Activated CD4-positive, alpha-beta T cell treated with anti-CD3 and anti-CD28 coated beads, Interleukin-2, amount 50 U/mL, for 1 hour (primary cell): ENCODE measurements at places on chromosomes 7 and 10.

DNA sequence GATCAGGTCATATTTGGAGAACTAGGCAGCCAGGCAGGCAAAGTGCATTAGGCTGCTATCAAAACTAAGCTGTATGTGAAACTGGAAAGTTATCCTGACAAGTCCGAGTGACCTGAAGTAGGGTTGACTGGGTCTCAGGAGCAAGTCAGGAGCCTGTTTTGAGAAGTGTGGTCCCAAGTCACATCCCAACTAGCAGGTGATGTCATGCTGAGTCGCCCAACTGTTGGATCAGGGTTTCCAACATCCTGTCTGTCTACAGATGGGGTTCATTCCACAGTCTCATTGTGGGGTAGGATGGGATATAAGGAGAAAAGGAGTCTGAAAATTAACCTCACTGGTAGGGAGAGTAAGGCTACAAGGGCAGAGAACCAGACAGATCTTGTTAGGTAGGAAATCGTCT lies 27.0 kb downstream of the SLC26A4 start:
- no peak for DNase-seq

DNA sequence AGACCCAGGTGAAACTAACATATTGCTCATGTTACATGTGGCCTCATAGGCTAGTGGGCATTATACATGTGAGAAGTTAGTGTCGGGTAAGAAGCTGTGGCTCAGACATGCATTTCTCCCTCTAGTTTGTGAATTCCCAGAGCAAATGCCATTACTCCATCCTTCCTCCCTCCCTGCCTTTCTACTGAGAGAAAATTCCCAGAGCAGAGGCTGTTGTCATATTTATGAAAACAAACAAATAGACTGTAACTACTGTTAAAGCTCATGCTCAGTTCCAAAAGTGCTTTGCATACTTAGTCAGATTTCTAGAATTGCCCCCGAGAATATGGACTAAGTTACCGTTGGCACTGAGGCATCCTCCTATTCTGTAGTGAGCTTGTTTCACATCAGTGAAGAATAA lies 29.0 kb downstream of the ZNRF2 start:
- DNase-seq: no peak

DNA sequence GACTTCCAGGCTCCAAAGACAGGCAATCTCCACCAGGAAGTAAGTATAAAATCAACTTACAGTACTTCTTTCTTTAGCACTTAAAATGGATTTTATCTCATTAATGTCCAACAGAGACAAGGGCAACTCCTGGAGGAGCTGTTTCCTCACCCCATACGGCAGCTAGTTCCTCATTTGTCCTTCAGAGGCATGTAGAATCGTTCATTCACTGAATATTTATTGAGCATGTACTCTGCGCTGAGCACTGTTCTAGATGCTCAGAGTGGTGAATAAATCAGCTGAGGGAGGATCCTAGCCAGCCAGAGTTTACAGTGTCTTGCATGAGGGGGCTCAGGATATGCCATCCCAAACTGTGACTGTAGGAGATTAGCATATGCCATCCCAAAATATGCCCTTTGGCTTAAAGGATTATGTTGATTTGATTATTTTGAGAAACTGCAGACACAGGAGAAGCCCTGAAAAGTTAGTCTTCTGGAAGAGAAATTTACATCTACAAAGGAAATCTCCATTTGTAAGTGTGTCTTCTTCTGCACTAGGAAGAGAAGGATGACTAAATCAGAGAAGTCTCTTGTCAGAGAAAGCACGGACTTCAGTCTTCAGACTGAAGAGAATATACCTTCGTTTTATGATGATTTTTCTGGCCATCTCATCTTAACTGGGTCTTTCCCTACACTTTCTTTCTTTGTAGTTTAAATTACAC lies 66.9 kb downstream of the BAMBI start:
- DNase-seq: no peak

- no peak for DNase-seq
These were observed 119.9 kb upstream of the DKK1 start for GRCh38 chr10:52194191-52194590.

DNA sequence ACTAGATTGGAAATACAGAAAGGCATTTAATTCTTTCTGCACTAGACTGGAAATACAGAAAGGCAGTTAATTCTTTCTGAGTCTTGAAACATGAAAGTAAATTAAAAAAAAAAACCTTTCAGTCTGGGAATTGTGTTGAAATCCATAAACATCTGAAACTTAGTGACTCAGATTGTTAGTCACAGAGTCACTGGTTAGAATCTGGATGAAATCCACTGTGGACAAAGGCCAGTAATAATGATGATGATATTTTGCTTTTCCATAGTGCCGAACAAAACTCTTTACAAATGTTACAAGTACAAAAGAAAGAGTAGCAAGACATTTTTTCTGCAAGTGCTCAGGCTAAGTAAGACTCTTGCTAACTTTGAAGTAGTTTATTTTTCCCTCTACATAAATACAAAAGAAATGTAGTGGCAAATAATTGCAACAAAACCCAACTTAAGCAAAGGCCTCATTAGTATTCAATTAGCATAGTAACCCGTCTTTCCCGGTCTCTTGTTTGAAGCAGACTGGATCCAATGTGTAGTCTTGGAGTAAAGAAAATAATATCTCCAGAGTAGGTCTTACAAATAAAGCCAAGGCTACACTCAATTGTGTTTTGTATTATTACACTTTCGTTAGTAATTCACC lies 5.8 kb upstream of the PRTFDC1 start:
- no peak for DNase-seq

DNA sequence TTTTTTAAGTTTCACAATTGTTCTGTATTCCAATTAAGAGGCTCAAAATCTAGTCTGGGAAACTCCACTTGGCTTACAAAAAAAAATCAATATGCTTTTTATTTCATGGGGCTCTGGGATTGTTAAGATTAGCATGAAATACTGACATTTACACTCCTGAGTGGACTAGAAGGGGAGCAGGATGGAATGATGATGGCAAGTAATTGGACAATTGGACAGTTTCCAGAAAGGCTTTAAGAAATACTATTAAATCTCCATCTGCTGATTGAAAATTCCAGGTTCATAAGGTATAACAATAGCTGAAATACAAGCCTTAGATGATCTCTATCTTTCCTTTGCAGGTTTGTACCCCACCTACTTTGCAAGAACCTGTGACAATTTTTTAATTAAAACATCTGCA lies 184.4 kb downstream of the LRRTM3 start:
- no peak for DNase-seq

- DNase-seq: no peak
These were observed 951.0 kb downstream of the LRMDA start for GRCh38 chr10:76382381-76382851.

GRCh38 chr10:80477-81105 lies 31.5 kb upstream of the TUBB8 start:
- DNase-seq: no peak

DNA sequence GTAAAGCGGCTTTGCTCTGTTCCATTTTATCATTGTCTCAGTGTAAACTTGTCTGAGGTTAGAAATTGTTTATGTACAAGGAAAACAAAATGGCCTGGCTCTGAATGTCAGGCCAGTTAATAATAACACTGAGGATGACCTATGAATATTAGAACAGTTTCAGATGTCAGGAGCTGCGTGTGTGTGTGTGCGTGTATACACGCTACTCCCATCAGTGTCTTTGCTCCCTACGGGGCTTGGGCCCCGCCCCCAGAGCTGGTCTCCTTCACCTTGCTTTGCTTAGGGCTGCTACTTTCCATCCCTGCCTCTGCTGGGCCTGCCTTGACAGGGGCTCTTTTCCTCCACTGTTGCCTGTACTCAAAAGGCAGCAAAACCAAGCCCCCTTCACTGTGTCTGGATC lies 142.3 kb upstream of the BET1 start:
- no peak for DNase-seq

GRCh38 chr10:26242706-26243350 lies 26.3 kb downstream of the GAD2 start:
- DNase-seq: no peak

DNA sequence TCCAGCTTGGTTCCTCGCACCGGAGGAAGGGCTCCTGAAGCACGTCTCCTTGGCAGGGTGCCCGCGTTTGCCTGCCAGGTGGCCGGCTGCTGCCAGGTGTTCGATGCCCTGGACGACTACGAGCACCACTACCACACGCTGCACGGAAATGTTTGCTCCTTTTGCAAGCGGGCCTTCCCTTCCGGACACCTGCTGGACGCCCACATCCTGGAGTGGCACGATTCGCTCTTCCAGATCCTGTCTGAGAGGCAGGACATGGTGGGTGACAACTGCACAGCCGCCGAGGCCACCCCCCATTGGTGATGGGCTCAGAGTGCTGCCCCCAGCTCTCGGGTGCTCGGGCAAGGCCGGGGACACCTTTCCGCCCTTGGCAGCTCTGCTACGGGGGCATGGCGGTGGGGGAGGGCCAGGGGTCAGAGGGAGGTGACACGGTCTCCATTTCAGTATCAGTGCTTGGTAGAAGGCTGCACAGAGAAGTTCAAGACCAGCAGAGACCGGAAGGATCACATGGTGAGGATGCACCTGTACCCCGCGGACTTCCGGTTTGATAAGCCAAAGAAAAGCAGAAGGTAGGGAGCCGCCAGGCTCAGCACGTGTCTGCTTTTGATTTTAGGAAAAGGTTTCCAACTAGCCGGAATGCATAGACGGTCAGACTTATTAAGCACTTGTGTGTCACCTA lies 1.1 kb downstream of the ZNF511 start:
- no peak for DNase-seq

DNA sequence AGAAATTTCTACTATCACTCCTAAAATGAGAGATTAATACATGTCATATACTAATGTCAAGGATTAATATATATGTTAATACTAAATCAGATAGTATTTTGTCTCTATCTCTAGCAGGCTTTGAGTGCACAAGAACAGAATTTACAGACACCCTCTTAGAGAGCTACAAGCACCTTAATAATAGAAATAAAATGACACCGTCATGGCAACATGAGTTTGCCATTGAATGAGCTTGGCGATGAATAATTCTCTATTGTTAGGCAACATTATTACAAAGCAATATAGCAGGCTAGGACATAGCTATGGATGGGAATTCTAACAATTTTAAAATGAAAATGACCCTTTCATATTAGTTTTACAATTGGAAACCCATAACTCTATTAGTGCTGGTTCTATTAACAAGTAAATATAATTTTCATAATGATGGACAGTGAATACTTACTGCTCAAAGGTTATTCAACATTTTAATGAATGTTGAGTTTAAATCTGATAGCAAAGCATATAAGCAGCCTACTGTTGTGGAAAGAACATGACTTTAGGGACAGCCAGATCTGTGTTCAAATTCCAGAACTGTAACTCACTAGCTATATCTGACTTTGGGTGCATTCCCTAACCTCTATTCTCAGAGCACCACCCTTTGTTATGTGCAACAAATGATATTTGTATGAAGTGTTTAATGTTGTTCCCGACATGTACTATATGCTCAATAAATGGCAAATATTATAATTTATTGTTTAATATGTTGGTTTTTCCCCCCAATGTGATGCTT lies 184.5 kb upstream of the DKK1 start:
- DNase-seq: no peak

GRCh38 chr10:59830601-59831259 lies 75.6 kb downstream of the CCDC6 start:
- no peak for DNase-seq

DNA sequence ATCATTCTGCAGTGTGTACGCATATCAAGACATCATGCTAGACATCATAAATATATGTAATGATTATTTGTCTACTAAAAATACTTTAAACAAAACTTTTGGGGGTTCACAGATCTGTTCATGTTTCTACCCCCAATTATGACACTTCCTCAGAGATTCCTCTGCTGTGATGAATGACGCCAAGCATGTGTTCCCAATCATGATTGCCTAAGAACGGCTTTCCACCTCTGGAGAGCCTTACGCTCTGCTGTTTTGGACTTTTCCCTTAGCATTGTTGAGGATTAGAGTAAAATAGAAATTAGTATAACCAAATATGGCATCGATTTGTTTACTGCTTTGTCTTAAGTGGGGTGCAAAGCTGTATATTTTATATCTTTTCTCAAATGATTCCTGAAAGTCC lies 236.3 kb upstream of the IGFBP3 start:
- no peak for DNase-seq

- DNase-seq: no peak
These were observed 6.4 kb downstream of the UBTD1 start for GRCh38 chr10:97505152-97505551.

DNA sequence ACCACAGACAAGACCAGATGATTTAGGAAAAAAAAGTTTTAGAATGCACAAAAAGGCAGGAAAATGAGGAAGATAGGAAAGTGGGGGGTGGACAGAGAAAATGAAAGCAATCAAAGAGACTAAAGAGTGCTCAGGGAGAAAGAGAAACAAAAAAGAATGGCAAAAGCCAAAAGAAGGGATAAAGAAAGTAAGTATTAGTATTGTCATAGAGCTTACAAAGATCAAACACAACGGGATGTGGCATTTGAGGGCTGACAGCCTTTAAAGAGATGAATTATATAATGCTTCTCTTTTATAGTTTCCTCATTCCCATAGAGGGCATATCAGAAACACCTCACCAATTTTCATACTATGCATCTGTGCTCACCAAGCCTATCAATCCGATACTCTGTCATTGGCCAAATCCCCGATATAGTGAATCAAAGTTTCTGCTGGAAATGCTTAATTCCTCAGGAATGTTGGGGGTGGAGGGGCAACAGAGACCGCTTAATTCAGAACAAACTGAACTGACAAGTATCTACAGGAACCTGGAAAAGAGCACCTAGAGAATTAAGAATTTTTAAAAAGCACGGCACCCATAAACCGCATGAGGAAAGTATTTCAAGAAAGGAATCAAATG lies 2.7 kb downstream of the COG5 start:
- no peak for DNase-seq

- DNase-seq: no peak
These were observed 560.0 kb upstream of the GALNT17 start for GRCh38 chr7:70571961-70572360.

GRCh38 chr10:68957284-68957615 lies 1.3 kb downstream of the DDX21 start:
- DNase-seq: no peak

DNA sequence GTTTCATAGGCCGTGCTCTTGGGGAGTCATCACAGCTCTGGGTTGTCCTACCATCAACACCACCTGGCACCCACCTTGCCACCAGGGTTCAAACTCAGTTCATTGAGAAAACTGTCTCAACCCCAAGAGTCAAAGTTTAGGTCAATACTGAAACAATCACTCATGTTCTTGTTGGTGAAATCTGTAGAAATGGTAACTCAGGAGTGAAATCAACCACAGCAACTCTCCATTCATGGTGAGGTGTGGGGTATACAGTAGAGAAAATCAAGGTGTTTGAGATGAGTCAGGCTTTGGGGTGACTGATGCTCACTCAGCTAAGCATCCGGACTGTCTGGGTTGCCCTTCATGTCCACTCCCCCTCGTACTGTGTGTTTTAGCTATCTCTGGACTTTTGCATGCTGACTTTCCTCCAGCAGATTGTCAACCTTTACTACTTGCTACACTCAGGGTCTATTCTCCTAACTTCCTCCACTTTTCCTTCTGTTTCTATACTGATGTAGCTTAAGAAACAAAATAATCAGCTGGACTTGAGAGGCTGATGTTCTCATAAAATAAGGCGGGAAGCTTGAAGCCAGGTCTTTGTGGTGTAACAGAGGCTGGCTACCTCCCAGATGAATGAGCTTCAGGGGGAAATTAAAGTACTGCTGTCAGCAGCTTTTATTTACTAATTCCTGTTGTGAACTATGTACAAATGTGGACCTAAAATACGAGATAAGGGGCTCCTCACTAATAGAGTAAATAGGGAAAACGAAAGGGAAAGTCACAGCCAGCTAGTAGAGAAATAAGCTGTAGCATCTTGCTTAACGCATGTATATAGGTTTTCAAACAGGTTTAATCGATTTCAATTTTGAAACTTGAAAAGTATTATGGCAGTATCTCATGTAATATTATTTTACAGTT lies 173.6 kb upstream of the AKR1E2 start:
- DNase-seq: no peak
